A549 (cell line): ENCODE measurements at places on chromosomes 13 and 19.
A peak's percentile ranks its signal among the peaks of the same experiment; 100 is the strongest.

- DNase-seq, result peak; percentile 72
Measured at GRCh38 chr19:19105365-19106055, 32.8 kb downstream of the TMEM161A start.

- peak; percentile 53 for DNase-seq
Measured at GRCh38 chr13:44692173-44692713, 116.1 kb upstream of the TSC22D1 start.

GRCh38 chr13:77620138-77620537 is 77.3 kb upstream of the SLAIN1 start:
- DNase-seq, result no peak

DNA sequence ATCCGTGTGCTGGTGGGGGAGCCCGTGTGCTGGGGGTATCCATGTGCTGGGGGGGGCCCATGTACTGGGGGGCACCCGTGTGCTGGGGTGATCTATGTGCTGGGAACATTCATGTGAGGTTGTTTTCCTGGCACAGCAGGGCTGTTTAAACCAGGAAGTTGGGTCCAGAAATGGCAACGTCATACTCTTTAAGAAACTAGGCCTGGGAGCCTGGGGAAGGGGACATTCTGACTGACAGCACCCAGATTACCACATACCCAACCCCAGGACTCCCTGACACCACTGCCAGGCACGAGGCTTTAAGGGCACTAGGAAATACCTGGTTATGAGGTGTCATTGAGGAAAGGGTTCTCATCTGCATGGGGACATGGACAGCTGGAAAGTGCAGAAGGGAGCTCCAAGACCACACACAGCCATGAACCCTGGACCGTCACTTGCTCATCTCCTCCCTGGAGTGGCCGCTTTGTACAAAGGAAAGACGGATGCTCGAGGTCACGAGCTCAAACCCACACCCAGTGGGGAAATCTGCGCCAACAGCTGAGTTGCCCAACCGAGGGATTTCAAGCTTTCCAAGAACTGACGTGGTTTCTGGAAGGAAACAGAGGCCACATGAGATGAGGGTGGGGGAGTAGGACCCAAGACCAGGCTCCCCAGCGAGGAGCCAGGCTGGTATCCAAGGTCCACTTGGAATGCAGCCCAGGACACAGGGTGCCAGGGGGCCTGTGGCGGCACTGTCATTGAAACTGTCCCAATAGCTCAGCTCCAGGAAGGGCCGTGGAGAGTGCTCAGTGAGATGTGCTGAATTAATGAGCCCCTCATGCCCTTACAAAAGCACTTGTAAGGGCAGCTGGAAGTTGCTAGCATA is 40.9 kb downstream of the RAB20 start:
- no peak for DNase-seq

- no peak for DNase-seq
Measured at GRCh38 chr13:78299832-78300623, 303.3 kb downstream of the POU4F1 start.

DNA sequence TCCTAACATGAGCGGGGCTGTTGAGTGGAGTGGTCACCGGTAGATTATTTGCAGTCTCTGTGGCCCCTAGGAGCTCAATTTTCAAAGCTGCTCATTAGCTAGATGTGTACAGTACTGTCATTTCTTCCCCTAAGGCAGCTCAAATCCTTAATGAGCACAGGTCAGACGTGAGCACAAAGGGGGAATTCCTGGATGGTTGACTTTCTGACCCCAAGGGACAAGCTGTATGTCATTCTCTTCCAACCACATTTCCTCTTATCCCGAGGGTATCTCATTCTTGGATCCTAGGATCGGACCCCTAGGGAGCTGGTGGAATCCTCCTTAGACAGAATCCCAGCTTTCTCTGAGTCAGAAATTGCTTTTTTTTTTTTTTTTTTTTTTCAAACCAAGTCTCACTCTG is 5.7 kb upstream of the OR7G3 start:
- DNase-seq, result no peak

DNA sequence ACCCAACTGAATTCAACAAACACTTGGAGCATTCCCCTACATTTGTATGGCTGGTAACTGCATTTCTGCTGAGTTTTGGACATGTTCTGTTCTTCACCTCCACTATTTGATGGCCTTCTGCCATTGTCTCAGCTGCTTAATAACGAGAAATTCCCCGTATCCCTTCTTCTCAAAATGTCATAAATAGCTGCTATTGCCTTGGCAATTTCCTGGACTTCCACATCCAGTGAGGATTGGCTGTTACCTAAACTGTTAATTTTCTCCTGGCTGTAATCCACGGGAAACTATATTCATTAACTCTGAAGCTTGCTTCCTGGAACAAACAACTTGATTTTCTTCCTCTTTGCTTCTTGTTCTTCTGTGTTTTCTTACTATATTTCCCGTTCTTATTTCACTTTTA is 69.5 kb upstream of the TDRD3 start:
- no peak for DNase-seq

- DNase-seq, result no peak
Measured at GRCh38 chr13:45194081-45194939, 6.5 kb downstream of the KCTD4 start.

DNA sequence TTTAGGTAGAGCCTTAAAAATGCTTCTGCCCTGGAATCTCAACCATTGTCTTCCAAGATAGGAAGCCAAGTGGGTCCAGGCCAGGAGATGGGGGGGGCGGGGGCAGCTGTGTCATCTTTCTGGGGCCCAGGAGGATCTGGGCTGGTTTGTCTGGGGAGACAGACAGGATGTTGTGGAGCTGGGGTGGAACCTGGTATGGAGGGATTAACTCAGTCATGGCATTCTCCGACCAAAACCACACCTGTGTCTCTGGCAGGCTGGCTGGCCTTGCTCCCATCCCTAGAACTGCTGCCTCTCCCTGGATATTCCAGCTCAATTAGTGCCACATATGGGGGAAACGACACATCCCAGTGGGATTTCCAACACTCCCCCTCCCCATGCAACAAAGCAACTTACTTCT is 2.7 kb upstream of the MAP2K7 start:
- no peak for DNase-seq

GRCh38 chr13:80477661-80478443 is 136.9 kb upstream of the SPRY2 start:
- DNase-seq, result no peak

- no peak for DNase-seq
Measured at GRCh38 chr13:28710161-28710560, 8.6 kb downstream of the SLC46A3 start.

DNA sequence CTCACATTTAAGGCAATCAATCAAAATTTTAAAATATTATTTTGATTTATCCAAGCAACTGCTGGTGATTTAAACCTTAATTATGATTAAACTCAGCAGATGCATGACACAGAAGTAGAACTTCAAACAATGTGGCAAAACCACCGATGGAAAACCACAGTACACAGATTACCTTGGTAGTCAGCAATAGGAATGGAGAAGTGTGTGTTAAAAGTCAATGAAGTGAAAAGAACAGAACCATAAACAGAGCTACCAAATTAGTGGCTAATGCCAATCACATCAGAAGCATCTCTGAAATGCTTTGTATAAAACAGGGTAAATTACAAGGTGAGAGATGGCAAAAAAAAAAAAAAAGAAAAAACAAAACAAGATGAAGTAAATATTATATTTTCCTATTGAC is 31.2 kb downstream of the KATNAL1 start:
- DNase-seq, result no peak

- no peak for DNase-seq
Measured at GRCh38 chr19:8240274-8241229, 31.4 kb downstream of the CERS4 start.

DNA sequence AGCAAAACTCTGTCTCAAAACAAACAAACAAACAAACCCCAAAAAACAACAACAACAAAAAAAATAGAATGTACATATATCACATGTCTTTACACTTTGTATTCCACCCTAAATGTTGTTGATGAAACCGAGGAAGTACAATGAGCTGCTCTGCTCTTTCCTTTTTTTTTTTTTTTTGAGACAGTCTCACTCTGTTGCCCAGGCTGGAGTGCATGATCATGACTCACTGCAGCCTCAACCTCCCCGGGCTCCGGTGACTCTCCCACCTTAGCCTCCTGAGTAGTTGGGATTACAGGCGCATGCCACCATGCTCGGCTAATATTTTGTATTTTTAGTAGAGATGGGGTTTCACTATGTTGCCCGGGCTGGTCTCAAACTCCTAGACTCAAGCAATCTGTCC is 30.6 kb upstream of the LRP3 start:
- DNase-seq, result no peak

- peak; percentile 66 for DNase-seq
Measured at GRCh38 chr19:632579-633067, 714 bp downstream of the POLRMT start.

GRCh38 chr13:51502153-51502651 is 49.4 kb upstream of the INTS6 start:
- DNase-seq, result no peak

GRCh38 chr13:41627425-41627824 is 170.1 kb downstream of the RGCC start:
- no peak for DNase-seq

GRCh38 chr13:110330491-110331011 is 23.5 kb downstream of the COL4A2 start:
- no peak for DNase-seq

DNA sequence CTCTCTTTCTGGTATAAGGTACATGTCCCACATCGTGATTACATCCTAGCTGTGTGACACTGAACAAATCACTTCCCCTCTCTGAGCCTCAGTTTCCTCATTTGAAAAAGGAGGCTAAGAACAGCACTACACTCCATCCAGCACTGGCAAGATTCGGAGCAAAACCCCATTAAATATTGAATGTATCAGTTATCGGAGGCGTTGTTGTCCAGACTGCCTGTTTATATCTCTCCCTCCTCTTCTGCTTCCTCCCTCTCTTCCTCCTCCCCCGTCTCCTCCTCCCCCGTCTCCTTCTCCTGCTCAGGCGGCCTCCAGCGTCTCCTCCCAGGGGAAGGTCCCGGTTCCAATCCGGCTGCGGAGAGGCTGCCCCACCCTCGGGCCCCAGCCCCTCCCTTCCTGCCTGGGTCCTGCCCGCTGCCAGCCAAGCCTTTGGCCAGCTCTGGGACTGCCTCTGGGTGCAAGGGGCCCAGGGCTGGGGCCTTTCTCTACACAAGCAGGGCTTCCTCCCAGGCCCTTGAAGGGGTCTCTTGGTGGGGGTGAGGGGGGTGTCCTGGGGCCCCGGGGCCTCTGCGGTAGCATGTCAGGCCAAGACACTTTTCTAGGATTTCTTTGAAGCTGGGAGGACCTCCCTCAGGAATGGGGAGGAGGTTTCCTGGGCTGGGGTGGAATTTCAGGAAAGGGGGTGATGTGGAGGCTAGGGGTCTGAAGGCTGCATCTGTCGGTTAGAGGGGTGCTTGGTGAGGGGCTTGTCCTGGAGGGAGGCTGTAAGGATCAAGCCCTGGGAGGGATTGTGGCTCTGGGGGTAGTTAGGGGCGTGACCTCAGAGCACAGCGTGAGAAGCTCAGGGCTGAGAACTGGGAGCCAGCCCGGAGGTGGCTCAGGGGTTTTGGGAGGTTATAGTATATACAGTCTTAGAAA is 1.9 kb downstream of the RRAS start:
- peak; percentile 85 for DNase-seq

- DNase-seq, result no peak
Measured at GRCh38 chr19:33393286-33394005, 19.9 kb downstream of the CEBPG start.

GRCh38 chr19:44762038-44762437 is 13.5 kb downstream of the BCL3 start:
- peak; percentile 52 for DNase-seq

- DNase-seq, result no peak
Measured at GRCh38 chr19:10587022-10587838, at the start of gene AP1M2. Gene AP1M2, minus strand, starts transcription at chr19:10587312. Its CDS starts 81 bp downstream, at chr19:10587231.

- DNase-seq, result no peak
Measured at GRCh38 chr13:59700281-59700680, 463.4 kb downstream of the DIAPH3 start.

GRCh38 chr13:59960683-59961082 is 203.0 kb downstream of the DIAPH3 start:
- DNase-seq, result no peak

DNA sequence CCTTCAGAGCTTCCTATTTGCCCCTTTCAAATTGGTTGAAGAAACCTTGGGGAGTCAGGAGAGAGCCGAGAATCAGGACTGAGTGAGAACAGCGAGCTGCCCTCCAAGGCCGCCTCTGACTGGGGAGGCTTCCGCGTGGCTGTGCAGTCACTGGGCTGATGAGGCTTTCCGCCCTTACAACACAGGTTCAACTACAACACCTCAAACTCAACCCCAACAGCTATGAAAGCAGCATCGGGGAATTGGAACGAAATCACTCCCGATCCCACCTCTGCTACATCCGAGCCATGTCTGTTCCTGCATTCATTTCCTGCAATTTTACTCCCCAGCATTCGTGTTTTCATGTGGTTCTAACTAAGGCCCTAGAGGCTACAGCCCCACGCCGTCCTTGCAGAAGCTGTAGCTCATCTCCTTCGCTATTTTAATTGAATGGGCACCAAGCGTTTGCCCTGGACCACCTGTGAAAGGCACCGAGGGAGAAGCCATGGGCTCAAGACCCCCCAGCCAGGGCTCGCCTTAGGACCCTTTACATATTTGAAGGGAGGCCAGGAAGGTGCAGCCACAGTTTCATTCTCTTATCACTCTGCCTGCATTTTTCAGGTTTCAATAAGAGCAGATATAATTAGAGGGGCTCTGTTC is 12.3 kb upstream of the RASA3 start:
- no peak for DNase-seq

GRCh38 chr13:111249637-111250360 is 70.6 kb upstream of the TEX29 start:
- no peak for DNase-seq

DNA sequence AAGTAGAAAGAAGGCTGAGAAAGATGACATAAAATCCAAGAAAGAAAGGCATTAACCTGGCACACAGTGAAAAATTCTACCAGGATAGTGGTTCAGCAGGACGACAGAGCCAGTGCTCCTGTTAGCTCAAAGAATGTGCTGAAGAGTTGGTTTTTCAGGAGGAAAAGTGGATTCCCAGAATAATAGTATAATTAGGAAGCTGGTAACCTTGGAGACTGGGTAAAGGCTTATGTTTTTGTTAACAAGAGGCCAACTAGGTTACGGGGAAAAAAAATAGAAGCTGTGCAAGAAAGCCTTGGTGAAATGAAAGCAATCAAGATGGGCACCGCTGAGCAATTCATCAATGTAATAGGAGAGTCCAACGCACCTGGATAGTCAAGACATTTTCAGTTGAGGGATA is 54.7 kb downstream of the SLC15A1 start:
- no peak for DNase-seq

DNA sequence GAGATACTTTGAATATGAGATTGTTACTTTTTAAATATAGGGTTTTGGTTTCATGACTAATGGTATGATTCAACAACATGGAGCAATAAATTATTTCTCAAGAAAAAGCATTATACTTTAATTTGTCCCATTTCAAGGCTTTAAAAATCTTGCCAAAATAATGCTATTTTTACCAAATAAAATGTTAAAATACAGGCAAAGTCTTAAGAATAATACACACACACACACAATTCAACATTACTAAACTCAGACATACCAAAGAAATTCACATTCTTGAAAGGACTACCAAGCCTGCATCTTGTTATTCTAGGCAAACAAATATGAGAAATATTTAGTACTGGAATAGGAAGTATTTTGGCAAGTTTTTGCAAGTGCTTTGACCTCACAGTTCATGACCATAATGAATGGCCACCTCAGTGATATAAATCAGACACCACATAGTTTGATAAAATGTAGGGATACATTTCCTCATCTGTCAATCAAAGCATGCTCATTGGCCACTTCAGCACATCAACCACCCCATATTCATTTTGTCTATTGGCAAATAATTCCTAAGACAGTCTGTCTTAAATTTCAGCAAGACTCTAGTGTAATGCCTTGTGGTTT is 107.2 kb downstream of the NALCN start:
- no peak for DNase-seq
